ENCODE measurements at places on chromosomes 1 and 21.

- no peak for DNase-seq
Observed at GRCh38 chr1:215606036-215606435, 38.9 kb downstream of the KCTD3 start.

DNA sequence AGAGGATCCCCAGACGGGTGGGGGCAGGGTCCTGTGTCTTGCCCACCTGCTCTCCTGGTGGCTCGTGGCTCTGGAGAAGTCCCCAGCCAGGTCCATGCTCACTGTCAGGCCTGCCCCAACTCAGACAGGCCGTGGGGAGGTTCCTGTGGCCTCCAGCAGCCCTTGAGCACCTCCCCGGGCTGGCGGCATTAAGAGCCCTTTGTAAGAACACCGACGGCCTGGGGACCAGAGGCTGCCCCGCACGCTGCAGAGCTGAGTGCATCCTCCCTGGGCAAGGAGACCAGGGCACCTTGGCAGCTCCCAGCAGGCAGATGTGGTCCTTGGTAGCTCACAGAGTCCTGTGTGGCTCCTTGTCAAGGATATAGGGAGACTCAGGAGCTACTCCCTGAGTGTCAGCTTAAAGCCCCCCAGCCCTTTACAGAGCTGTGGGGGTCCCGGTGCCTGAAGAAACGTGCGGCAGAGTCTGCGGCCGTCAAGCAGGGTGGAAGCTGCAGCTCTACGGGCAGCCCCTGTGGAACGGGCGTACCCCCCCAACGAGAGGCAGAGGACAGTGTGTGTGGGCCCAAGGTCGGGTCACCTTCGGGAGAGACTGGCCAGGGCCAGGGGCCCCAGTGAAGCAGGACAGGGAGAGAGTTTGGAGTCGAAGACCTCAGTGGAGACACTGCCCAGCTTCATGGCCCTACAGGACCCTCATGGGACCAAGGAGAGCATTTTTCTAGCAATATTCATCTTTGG, 118.6 kb downstream of the PRDM16 start:
- no peak for DNase-seq

GRCh38 chr1:180652792-180653191, 21.0 kb downstream of the XPR1 start:
- DNase-seq = no peak

DNA sequence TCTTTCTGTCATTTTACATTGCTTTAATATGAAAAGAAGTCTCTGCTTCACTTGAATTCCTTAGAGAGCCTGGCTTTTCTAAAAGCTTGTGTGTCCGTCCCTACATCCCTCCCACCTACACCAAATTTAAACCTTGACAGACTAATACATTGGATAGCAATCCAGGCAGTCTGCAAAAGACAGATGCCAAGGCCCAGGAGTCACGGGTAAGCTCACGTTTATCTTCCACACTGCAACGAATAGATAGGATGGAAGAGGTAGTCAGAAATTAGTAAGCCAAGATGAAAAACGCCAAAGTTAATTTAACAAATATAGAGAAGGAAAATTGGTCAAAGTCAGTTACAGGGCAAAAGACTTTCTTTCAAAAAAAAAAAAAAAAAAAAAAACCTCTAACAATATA, 338.1 kb downstream of the SMYD3 start:
- DNase-seq = no peak

Measured in stimulated activated naive CD4-positive, alpha-beta T cell (primary cell).